Caco-2 (cell line): ENCODE measurements at places on chromosomes 3 and 15. TPM values are rescaled to one million over a fixed set of nuclear protein-coding genes. Genes with fewer than 3 reads are reported as not detected.
A peak's percentile ranks its signal among the peaks of the same experiment; 100 is the strongest.

DNA sequence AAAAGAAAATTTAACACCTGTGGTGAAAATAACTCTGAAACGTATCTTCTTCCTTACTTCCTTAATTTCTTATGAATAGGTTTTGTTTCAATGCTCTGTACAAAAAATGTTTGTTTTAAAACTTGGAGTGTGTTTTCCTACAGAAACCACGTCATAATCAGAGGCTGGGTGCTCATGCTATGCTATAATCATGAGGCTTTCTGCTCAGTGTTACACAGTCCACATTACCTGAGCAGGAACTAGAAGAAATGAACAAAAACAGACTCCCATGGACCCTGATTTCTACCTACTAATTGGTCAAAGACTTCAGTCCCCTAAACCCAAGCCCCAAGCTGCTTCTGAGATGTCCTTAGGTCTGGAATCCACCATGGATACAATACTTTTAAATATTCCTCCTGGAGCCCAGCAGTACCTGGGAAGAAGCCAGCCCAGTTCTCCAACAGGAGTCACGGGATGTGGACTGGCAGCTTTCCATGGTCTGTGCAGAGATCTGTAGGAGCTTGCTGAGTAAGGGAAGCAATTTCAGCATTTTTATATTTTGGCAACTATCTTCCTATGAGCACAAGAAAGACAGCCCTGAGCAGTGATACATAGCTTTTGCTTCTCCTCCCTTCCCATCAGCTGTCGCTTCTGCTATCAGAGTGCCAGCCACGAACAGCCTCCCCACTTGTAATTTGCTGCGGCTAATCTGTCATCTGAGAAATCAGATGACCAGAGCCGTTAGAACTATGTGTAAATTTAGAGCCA, 65.6 kb downstream of the WDR72 start:
- no peaks in the 10 kb centered on the region for H3K27me3 ChIP-seq
- no peak overlapping the region for H3K4me3 ChIP-seq
- H3K27ac ChIP-seq: no peak overlapping the region
- no peaks in the 10 kb centered on the region for H3K4me1 ChIP-seq
- DNase-seq: no peak

- peak; percentile 96 for DNase-seq
- peak overlapping the region; percentile 95 for H3K27ac ChIP-seq
- peaks cover 36% of the 10 kb centered on the region for H3K4me1 ChIP-seq
These were observed 33.2 kb downstream of the CAPN3 start for GRCh38 chr15:42392309-42393024.

GRCh38 chr3:148062590-148062989, 635.1 kb upstream of the AGTR1 start:
- DNase-seq: no peak
- H3K36me3 ChIP-seq: no peaks in the 10 kb centered on the region
- no peaks in the 10 kb centered on the region for H3K4me1 ChIP-seq
- H3K4me3 ChIP-seq: no peak overlapping the region

DNA sequence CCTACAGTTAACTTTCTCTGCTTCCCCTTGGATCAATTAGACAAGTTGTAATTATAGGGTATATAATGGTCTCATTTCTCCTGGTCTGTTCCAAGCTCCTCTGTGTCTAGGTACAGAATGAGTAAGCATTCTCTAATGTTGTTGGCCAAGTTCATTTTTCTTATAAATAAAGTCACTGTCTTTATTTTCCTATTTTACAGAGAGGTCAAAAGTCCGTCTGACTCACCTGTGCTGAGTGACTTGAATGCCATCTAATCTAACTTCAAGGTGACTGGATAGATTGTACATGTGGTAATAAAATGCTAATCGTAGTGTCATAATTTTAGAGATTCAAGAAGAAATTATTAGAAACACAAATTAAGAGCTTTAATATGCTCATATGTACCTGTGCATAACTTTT, 500.2 kb downstream of the PDCD6IP start:
- H3K4me1 ChIP-seq: no peaks in the 10 kb centered on the region
- DNase-seq: no peak
- no peaks in the 10 kb centered on the region for H3K27me3 ChIP-seq
- no peak overlapping the region for H3K27ac ChIP-seq
- no peaks in the 10 kb centered on the region for H3K36me3 ChIP-seq

DNA sequence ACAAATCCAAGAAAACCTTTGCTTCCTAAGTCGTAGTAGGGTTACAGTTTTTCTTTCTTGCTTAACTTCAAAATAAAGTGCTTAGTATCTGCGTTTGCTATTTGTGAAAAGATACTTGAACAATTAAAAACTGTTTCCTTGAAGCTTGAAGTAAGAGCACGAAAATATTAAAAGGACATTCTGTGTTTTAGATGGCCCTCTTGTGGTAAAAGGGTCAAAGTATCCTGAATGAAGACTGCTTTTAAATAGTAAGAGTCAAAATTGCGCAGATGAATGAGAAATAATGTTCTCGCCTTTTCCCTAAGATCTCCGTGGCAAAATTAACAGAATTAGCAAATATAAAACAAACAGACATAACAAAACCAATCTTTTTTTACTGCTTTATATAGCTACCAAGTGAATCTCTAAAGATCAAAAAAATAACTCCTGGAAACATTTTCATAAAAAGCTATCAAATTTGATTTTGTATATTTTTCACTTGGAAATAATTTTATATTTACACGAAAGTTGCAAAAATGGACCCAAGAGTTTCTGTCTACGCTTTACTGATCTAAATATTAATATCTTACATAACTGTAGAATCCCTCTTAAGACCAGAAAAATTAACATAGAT, 175.4 kb downstream of the MBNL1 start:
- no peak for DNase-seq
- H3K36me3 ChIP-seq: no peaks in the 10 kb centered on the region; the same call in 1 of the 2 replicates
- no peaks in the 10 kb centered on the region for H3K4me1 ChIP-seq
- no peak overlapping the region for H3K27ac ChIP-seq

DNA sequence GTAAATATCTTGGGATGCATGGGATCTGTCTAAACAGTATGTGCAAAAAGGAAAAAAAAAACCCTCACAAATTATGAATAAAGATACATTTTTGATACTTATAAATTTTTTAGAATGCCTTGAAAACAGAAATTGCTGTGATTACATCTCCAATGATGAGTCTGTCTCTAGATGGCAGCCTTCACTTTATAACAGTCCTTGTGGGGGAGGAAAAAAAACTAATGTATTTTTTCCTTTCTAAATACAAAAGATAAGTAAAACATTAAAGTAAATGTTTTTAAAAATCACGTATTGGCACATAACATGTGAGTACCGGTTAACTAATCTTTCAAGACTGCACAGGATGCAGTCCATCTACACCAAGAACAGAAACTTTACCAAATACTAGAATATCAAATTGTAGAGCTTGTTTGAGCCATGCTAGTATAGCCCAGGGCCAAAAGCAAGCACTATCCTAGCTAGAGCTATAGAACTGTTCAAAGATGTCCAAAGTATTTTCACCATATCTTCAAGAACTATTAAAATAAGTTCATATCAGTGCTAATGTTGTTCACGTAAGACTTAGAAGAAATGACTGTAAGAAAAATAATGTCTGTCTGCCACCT, 206.4 kb downstream of the STAG1 start:
- no peaks in the 10 kb centered on the region for H3K27me3 ChIP-seq
- H3K27ac ChIP-seq: no peak overlapping the region
- H3K4me1 ChIP-seq: 0 out of 2 replicates have a peak, but pooled peaks cover 8% of the 10 kb centered on the region
- H3K36me3 ChIP-seq: no peaks in the 10 kb centered on the region

DNA sequence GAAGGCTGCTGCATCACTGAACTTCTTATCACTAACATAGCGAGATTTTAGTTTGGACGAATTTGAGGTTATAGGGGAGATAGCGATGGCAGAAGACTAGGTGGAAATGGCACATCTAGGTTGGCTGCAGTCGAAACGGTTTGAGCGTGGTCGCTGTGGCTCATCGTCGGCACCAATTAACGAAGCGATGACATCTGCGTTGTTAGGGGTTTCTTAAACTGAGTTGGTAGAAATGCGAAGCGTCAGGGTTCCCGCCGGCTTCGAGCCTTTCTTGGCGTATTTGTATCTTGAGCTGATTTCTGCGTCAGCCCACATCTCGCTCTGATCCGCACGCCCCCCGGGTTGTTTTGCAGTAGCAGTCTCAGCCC, 319 bp downstream of the LNP1 start:
- peak; percentile 42 for DNase-seq
- no peaks in the 10 kb centered on the region for H3K36me3 ChIP-seq
- H3K4me3 ChIP-seq: peak overlapping the region; percentile 83
- H3K27me3 ChIP-seq: no peaks in the 10 kb centered on the region
- H3K27ac ChIP-seq: peak overlapping the region; percentile 90

Gene NECTIN3
- 75.8 and 81.0 TPM in 2 replicates for total RNA-seq

Gene MGLL
- total RNA-seq: 7.8 and 8.4 TPM in 2 replicates

Gene USP50
- 0.57 TPM in 1 of 2 replicates, not detected in the other for total RNA-seq

Gene IL20RB
- 5.5 and 6.9 TPM in 2 replicates for total RNA-seq

Gene APBA2
- not detected in 2 replicates for total RNA-seq
